ENCODE measurements at places on chromosomes 11 and 22.

DNA sequence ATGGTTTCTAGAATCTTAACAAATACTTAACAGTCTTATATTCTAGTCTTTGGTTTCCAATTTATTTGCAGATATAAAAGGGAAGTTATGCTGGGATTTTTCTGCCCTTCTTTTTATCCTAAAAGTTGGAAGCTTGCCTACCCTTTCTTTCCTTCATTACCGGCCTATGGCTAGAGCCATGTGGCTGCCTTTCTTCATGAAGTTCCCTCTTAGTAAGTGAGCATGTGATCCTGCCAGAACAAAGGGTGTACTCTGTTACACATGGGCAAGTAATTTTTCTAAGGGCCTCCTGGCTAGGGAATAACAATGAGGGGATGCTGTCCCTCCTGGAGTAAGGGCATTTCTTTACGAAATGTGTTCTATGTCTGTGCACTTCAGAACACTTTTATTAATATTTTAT, 252.1 kb upstream of the PITPNB start:
- DNase-seq = no peak

DNA sequence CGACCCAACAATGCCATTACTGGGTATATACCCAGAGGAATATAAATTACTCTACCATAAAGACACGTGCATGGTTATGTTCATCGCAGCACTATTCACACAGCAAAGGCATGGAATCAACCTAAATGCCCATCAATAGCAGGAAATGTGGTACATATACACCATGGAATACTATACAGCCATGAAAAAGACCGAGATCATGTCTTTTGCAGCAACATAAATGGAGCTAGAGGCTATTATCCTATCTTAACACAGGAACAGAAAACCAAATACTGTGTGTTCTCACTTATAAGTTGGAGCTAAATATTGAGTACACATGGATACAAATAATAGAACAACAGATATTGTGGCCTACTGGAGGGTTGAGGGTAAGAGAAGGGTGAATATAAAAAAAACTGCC, 3.5 kb downstream of the OR2D2 start:
- DNase-seq = no peak

DNA sequence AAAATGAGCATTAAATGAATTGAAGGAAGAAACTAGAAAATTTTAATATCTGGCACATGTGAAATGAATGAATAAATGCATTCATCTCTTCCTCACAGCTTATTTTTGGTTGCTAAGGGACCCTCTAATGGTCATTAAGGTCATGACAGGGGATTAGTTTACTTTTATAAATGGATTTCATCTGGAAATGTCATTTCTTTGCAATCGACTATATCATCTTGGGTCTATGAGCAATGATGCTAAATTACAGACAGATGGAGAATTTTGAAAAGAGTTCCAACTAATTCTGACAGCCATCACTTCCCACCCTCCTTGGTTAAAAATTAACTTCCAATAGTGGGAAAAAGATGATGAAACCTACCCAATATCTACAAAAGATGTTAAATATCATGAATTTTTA, 98.0 kb downstream of the KIF18A start:
- DNase-seq = no peak

DNA sequence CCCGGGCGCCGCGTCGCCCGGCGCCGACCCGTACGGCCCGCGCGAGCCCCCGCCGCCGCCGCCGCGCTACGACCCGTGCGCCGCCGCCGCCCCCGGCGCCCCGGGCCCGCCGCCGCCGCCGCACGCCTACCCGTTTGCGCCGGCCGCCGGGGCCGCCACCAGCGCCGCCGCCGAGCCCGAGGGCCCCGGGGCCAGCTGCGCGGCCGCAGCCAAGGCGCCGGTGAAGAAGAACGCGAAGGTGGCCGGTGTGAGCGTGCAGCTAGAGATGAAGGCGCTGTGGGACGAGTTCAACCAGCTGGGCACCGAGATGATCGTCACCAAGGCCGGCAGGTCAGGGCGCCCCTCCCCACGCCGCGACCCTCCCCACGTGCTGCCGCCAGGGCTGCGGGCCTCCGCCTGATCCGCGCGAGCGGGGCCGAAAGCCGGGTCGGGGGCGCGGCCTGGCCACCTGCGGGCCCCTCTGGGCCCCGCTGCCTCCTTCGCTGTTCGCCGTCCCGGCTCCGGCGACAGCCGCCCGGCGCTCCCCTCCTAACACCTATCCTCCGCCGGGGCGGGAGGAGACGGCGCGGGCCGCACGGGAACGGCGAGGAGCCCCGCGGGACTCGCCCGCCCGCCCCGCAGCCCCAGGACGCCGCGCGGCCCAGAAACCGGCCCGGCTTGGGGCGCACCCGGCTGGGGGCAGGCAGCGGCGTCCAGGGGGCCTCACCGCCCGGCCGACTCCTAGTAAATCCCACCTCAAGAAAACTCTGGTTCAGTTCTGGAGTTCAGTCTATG, 560 bp downstream of the TBX1 start:
- DNase-seq = no peak

- peak; percentile 46 for DNase-seq
Measured at GRCh38 chr11:36452236-36452940, 57.7 kb downstream of the TRAF6 start.

GRCh38 chr22:19497245-19497644, 17.5 kb downstream of the CDC45 start:
- no peak for DNase-seq

DNA sequence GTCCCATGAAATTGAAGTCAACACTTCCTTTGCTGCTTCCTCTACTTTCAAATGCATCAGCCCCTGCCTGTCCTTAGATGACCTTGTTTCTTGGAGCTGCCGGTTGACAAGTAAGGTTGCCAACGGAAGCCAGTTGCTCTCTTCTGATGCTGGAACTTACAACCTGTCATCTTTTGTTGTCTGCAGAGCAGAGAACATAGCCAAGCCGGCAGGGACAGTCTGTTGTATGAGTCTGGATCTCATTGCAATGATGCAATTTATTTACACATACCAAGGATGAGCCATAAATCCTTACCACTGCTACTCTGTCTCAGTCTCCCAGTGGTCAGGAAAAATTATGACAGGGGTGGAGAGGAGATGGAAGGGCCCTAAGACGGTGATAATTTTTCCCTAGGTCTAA, 151.4 kb downstream of the BLID start:
- DNase-seq = no peak

DNA sequence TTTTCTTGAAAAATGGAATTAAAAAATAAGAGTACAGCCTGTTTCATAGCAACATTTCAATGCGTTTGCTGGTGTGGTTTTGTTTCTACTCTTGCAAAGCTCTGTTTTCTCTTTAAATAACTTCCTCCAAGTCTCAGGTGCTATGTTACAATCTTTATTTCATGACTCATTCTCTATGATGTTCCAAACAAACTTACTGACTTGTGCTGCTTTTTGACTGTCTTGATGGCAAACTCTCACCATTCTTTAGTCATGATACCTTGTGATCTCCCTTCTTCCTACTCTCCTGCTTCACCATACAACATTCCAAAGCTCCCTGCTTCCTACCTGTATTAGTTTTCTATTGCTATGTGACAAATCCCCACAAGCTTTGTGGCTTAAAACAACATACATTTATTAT, 166.1 kb downstream of the C11orf91 start:
- DNase-seq = no peak

Data from RPMI8226 (cell line).